ENCODE measurements at places on chromosomes 7 and 10.

DNA sequence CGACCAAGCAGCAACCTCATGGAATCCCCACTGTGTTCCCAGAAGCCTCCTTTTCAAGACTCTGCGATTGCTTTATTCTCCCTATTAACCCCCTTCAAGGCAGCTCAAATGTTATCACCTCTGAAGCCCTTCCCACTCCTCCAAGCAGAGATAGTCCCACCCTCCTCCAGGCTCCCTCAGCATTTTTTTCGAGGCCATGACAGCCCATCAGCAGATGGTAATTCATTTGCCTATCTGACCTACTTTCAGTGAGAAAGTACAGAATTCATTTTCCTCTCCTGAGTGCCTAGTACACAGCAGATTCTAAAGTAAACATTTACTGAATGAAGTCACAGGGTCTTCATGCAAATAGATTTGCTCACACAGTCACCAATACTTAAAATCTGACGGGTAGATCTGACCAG lies 47.8 kb downstream of the HERPUD2 start:
- DNase-seq, result no peak

DNA sequence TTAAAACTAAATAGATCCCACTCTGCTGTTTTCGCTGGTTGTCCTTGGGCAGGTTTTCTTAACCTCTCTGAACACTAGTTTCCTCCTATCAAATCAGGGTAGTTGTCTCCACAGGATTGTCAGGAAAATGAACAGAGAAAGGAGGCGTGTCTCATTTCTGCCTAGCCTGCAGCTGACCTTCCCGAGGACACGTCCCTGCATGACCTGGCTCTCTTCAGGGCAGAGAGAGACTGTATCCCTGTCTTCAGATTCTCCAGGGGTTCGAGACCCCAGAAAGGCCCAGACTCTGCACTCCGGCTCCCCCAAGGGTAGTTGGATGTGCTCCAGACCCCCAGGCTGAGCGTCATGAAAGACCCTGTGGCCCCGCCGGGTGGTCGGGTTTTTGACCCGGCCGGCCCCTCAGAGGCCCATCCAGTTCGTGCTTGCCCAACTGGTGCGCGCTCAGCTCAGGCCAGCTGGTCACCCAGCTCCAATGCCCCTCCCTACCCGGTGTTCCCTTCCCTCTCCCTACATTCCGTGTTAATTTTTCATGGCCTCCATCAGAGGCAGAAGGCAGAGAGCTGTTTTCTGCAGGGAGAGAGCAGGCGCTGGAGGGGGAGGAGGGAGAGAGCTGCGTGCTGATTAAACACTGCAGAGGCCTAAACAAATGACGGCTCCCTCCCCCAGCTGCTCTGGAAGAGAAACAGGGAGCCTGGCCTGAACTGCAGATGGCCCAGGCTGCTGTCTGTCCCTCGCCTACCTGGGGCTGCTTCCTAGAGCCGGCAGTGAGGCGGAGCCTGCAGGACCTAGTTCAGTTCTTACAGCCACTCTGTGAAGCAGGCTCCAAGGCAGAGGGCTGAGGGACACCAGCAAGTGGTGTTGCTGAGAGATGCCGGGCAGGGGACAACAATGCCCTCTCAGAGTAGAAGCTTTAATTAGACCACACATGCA lies 86.2 kb upstream of the PPIF start:
- DNase-seq, result no peak

- DNase-seq, result peak; percentile 6
Measured at GRCh38 chr10:86371691-86372090, 5.1 kb upstream of the GRID1 start.

- DNase-seq, result no peak
Measured at GRCh38 chr10:112728118-112728883, 221.7 kb upstream of the TCF7L2 start.

DNA sequence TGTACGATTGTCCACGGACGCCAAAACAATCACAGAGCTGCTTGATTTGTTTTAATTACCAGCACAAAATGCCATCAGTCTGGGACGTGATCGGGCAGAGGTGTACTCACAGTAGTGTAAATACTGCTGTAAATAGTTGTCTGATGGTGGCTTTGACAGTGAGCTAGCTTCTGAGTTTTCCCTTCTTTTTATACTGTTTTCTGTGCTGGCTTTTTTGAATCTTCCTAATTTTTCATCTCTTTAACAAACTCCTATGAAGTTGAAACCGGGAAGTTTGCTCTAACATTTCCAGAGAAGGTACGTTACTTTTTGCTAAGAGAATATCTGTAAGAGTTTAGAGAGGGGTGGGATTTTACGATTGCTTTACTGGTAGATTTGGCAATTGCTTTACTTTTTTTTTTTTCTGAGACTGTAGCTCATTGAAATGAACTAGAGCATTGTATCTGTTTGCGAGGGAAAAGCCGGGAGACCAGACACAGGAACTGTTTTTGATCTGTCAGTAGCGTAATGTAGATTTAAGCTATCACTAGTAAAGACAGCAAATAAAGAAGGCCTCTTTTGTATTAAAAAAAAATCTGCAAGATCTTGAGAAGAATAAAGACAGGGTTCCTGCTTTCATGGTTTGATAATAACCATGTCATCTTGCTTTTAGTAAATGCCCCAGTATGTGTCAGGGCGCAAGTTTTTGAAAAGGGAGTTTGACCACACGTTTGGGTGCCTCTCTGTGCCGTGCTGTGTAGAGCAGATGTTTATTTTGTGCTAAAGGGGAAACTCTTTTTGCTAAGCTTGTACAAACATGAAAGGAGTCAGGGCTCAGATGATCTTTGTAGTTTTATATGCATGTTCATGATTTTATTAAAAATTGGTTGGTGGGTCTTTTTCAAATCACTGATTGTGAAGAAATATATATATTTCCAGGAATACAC lies 712 bp downstream of the FOXP2 start:
- DNase-seq, result no peak

GRCh38 chr7:55060636-55061022 lies 41.8 kb downstream of the EGFR start:
- no peak for DNase-seq

DNA sequence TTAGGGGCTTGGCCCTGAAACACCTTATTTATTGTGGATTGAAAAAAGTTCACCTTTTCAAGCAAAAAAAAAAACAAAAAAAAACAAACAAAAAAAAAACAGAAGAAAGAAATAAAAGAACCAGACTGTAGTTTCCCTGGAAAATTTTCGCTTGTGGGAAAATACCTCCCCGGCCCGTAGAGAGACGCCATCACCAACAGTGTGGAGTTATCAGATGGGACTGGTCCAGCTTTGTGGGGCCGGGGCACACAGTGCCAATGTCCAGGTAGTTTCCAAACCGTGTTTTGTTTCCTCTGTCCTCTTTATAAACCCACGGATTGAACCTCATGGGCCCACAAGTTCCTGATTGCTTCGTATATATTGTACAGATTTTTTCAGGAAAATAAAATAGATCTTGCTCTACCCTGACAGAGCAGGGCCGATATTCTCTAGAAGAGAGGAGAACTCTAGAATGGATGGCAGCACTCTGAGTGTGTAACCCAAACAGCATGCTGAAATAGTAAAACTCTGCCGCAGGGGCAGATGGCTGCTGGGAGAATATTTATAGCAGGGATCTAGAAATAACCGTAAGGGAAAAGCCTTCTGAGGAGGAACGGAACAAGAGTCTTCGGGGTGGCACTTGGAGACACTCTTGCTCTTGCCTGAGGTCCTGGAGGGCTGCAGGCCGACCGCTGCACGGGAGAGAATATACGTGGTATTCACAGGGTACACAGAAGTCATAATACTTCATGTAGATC lies 241.0 kb downstream of the FRMD4A start:
- no peak for DNase-seq

- DNase-seq, result no peak
Measured at GRCh38 chr7:157864911-157865310, 528.1 kb downstream of the DNAJB6 start.

DNA sequence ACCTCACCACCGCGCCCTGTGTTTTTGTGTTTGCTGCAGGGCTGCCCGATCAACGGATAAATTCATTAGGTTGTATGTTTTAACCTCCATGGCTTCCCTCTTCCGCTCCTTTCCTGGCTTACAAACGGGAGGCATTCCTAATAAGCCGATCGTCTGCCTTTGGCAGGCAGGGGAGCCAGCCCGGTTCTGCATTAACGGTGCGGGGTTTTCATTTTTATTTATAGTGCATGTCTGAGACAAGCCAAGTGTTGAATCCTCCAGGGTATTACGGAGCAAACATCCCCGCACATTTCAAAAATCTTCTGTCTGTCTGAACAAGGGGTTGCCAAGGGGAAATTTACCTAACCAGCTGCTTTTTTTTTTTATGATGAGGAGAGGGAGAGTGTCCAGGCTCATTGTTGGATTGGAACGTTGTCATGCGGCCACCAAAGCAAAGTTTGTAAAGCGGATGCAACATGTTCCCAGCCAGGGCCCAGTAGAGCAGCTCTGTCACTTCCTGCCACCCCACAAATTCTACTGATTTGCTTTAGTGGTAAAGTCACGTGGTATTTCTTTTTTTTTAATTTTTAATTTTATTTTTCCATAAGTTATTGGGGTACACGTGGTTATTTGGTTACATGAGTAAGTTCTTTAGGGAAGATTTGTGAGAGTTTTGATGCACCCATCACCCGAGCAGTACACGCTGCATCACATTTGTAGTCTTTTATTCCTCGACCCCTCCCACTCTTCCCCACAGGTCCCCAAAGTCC lies 92.3 kb upstream of the BAIAP2L1 start:
- DNase-seq, result no peak

DNA sequence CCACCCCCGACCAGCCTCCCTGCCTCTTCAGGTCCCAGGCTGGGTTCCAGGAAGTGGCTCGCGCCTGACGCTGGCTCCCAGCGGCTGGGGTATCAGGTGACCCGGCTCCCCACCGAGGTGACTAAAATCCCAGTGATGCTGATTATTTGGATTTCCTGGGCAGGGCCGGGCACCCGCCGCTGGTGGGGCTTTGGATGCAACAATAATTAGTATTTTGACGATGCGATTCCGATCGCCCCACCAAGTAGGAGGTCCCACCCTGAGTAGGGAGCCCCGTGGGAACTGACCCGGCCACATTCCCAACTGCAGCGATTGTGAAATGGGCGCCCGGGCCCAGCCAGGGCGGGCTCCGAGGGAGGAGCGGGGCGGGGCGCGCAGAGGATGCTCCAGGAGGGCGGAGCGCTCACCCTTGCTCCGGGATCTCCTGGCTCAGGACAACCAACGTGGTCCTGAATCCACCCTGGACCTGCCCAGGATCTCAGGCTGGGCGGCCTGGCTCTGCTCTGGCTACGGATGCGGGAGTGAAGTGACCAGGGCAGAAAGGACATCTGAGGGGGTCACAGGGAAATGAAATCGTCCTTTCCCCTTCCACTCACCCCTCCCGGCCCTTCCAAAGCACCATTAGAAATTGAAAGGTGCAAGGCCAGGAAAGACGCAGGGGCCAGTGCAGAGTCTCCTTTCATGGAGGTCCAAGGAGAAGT lies 32.6 kb downstream of the DUSP5 start:
- DNase-seq, result no peak

GRCh38 chr7:36186359-36187121 lies 33.5 kb downstream of the EEPD1 start:
- no peak for DNase-seq

DNA sequence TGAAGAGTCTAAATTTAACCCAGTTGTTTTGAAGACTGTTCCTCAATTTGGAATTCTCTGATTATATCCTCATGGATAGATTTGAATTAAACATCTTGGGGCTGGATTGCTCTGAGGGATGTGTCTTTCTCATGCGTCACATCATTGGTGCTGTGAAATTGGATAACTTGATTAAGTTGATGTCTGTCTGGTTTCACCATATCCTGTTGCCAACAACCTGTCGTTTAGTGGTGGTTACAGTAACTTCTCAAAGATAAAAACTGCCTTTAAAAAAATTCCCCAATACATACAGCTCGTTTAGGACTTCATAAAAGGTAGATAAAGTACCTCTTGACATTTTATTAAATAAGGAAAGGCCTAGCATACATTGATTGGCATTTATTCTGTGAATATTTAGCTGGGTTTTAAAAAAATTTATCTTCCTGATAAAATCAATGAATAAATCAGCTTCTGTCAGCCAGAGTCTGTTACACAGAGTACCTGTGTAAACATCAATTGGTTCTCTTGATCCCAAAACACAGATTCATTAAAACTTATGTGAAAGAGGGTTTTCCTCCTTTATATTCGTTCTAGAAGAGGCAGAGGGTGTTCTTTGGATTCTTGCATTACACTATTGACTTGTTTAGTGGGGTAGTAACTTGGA lies 10.5 kb downstream of the CRCP start:
- DNase-seq, result no peak

DNA sequence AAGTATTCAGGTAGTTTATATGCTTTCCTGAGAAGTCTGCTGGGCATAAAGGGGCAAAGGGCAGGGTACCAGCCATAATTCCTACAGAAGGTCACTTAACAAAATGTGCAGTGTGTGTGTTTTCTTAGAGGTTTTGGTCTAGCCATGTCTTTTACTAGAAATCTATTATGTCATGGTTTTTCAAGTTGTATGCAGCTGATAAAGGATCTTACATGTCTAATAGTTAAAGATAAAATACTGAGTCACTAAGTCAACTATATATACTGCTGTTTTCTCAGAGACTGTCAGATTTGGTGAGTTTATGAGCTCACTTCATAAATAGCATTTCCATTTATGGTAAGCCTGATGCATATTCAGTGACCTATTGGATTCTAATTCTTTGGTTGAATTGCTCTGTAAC lies 7.7 kb downstream of the CASP2 start:
- no peak for DNase-seq

- no peak for DNase-seq
Measured at GRCh38 chr7:69878591-69878990, 280.3 kb downstream of the AUTS2 start.

DNA sequence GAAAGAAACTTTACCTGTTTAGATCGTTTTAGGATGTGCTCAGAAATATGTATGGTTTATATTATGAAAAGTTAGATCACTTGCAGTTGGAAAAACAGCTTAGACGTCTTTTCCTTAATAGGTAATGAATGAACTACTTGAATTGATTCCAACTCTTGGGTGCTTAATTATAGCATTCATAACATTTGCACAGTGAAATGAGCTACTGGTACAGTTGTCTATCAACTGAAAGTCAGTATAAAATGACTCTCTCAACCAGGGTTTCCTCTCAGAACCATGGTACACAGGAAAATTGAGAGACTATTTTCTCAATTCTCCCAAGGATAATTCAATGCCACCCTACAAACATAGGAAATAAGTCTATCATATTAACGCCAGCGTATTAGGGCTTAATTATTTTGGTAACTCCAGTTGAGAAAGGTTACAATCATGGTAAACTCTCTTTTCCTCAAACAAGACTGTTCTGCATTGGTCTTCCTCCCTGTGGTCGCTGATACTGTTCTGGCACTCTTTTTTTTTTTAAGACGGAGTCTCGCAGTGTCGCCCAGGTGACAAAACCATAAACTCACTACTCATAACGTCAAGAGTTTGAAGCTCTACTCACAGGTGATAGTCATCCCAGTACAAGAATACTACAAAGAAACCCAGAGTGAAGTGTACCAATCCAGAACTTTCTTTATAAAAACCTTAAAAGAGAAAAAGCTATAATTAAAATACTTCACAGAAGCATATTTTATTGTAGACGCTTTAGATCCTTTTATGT lies 2.0 kb downstream of the ANLN start:
- DNase-seq, result no peak

DNA sequence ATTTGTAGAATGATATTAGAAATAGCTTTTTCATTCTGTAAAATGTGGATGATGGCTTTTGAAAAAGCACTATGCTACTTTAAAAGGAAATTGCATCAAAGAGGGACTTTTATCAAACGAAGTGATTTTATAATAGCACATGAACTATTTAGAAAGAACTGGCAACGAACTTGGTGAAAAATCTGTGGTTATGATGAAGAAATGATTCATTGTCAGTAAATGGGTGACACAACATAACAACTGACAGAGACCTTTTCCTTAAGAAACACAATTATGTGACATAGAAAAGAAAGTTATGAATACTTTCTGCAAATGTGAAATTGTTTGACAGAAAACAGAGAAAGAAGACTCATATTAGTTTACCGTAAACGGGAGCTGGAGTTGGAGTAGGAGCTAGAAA lies 60.7 kb upstream of the LAMB4 start:
- DNase-seq, result no peak
